ENCODE measurements at places on chromosomes 5 and 9. TPM values are rescaled to one million over a fixed set of nuclear protein-coding genes. Genes with fewer than 3 reads are reported as not detected.

DNA sequence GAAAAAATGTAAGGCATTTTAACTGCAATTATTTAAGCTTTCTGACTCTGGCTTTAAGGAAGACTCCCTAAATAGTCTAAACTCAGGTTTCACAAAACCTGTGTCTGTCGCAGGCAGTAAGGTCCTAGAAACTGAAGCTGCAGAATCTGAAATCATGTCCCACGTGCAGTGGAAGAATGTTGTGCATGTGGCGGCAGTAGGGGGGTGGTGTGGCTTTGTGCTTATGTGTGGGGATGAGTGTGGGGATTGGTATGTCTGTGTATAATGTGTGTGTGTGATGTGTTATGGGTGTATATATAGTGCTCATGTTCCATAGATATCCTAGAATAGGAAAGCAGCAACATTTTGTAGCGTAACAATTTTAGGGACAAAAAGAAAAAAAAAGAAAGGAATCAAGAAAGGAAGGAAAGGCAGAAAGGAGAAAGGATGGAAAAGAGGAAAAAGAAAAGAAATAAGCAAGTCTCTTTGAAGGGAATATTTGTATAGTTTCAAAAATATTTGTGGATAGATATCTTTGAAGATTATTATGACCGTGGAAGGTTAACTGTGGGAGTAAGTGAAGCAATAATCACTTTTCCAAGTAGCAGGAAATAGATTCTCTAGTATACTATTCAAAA lies 6.6 kb downstream of the ANKDD1B start:
- H3K27me3 ChIP-seq = no peaks in the 10 kb centered on the region
- H3K4me1 ChIP-seq = no peaks in the 10 kb centered on the region
- no peak for DNase-seq
- no peaks in the 10 kb centered on the region for H3K36me3 ChIP-seq

The COL27A1 gene
- 0.15 TPM for total RNA-seq

GRCh38 chr5:174337276-174338184 lies 292.0 kb downstream of the NSG2 start:
- no peak overlapping the region for H3K4me3 ChIP-seq
- no peaks in the 10 kb centered on the region for H3K36me3 ChIP-seq
- no peak overlapping the region for H3K27ac ChIP-seq
- H3K27me3 ChIP-seq = peaks cover 18% of the 10 kb centered on the region

The WDR38 gene
- total RNA-seq = not detected

The CCDC192 gene
- not detected for total RNA-seq

The PRUNE2 gene
- total RNA-seq = 0.42 TPM

DNA sequence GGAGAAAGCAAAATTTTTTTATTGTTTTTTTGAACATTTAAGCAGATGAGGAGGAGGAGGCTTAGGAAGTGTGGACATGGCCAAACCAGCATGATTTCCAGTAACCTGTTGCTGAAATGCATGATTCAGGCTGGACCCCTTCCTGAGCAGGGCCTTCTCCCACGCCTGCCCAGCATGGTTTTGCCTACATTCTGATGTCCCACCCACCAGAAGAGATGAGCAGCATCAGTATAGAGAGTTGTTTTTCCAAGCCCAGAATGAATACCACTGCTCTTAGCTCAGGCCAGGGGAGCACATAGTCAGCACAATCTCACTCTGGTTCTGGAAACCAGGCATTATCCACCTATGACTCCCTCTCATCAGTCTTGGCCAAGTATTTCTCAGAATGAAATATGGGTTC lies 90.1 kb downstream of the PAPPA start:
- no peak overlapping the region for H3K4me3 ChIP-seq
- H3K27ac ChIP-seq = no peak overlapping the region
- no peaks in the 10 kb centered on the region for H3K4me1 ChIP-seq
- H3K27me3 ChIP-seq = no peaks in the 10 kb centered on the region
- no peak for DNase-seq

- H3K36me3 ChIP-seq = no peaks in the 10 kb centered on the region
- H3K27ac ChIP-seq = no peak overlapping the region
- peaks cover 2% of the 10 kb centered on the region for H3K27me3 ChIP-seq
- H3K4me1 ChIP-seq = peaks cover 1% of the 10 kb centered on the region
Measured at GRCh38 chr9:33210006-33210715, 29.8 kb upstream of the SPINK4 start.

The RUSC2 gene
- total RNA-seq = 4.0 TPM

DNA sequence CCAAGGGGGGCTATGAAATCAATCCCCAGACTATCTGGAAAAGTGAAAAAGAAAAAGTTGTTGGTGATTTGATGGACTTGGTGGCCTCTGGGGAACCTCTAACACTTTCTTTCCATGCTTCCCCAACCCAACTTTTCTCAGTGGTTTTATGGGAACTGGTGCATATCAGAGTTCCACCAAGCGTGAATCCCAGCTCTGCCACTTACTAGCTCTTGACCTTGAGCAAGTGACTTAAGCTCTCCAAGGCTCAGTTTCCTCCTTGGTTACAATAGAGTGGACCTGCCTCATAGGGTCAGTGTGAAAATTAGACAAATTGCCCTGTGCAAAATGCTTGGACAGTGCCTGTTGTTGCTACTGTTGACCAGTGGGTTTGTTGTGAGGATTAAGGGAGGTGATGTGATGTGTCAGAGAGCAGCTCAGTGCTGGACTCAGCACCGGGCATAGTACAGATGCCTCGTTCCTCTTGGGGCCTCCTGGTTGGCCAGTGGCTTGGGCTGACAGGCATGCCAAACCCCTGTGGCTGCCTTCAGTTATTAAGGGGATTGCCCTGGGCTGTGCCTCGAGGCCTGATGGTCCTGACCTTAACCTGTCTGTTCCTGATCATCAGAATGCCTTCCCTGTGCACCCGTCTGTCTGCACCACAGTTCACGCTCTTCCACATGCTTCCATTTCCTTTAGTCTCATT lies 49.3 kb downstream of the COL15A1 start:
- H3K4me1 ChIP-seq = peaks cover 5% of the 10 kb centered on the region
- H3K27ac ChIP-seq = no peak overlapping the region
- no peak overlapping the region for H3K4me3 ChIP-seq
- peaks cover 14% of the 10 kb centered on the region for H3K27me3 ChIP-seq

DNA sequence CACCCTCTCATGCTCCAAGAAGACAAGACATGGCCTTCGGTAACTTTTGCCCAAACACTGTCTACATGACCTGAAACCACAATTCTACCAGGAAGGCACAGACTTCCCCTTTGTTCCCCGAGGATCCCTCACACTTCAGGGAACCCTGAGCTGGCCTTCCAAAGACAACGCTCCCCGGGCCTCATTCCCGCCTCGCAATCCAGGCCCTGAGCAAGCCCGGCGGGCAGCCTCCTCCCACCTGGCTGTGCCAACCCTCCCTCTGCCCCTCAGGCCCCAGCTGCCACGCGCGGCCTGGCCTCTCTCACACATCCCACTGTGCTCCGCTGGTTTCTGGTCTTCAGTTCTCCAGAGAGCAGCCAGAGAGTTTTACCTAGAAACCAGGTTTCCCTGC lies 7.3 kb downstream of the QSOX2 start:
- H3K36me3 ChIP-seq = peaks cover 4% of the 10 kb centered on the region
- H3K27me3 ChIP-seq = no peaks in the 10 kb centered on the region
- H3K4me3 ChIP-seq = no peak overlapping the region
- no peak for DNase-seq
- peak overlapping the region; percentile 19 for H3K27ac ChIP-seq
- peaks cover 26% of the 10 kb centered on the region for H3K4me1 ChIP-seq

The ADRA1B gene
- total RNA-seq = not detected

The PKD2L2 gene
- not detected for total RNA-seq

DNA sequence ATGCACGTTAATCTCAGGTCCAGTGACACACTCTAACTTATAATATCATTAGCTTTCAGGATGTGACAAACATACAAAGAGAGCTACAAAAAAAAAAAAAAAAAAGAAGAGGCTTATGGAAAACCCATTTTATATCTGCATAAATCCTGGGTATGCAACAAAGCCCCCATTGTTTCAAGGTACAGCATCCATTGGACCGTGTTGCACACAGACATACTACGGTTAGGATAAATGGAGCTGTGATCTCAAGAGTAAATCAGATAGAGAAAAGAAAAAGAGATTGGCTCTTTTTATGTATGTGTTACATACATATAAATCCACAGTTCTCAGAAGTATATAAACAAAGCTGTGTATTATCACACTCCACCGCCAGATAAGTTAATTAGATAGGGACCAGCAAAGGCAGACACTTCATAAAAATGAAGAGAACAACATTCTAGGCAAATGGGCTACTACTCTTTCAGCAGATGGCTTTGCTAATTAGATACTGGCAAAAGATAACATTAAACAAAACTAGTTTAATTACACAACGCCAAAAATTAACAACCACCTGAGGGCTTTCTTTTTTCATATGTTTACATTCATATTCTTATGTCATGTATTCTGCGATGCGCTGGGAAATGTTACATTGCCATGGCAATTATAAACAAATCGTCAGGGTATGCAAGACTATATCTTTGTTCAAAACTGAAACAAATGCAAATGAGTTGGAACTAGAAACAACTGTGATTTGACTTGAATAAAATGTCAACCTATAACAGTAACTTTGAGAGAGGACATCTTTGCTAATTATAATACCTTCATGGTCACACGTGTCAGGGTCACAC lies 304.2 kb downstream of the SEMA5A start:
- H3K36me3 ChIP-seq = no peaks in the 10 kb centered on the region
- H3K27me3 ChIP-seq = peaks cover 2% of the 10 kb centered on the region
- H3K4me3 ChIP-seq = no peak overlapping the region
- no peaks in the 10 kb centered on the region for H3K4me1 ChIP-seq
- DNase-seq = no peak

- H3K27ac ChIP-seq = no peak overlapping the region
- no peaks in the 10 kb centered on the region for H3K36me3 ChIP-seq
- no peak overlapping the region for H3K4me3 ChIP-seq
- no peak for DNase-seq
Measured at GRCh38 chr9:118336250-118336942, 632.2 kb downstream of the TLR4 start.

The PRELID1 gene
- total RNA-seq = 142 TPM

The ROPN1L gene
- total RNA-seq = 4.1 TPM

DNA sequence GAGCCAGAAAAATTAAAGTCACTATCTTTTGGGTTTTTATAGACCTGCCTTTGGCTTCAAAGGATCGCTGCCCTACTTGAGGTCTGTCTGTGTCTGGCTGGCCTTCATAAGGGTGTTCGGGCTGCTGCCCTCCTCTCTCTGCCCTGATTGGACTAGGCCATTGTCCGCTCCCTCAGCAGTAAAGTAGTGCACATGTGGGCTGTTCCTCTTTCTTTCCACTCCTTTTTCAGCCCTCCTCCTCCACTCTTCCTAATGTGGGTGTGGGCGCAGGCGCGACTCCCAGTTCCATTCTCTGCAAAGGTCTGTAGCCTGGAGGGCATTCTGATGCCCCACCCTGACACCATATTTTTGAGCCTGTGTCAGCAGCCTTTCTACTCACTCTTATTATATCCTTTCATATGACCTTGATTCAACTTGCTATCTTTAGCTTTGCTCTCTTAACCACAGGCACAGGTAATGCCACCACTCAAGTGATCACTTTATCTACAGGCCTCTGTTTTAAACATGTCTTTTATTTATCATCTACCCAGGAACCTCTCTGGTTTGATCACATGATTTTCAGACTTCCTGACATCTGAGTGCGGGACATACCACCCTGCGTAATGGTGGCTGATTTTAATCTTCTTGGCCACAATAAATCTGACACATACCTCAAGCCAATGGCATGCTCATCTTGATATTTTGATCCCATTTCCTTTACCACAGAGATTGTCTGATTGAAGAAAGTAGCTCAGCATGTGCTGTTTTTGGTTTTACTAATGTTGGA lies 144.5 kb downstream of the AOPEP start:
- peak; percentile 56 for DNase-seq
- peaks cover 7% of the 10 kb centered on the region for H3K27me3 ChIP-seq
- H3K36me3 ChIP-seq = peaks cover 8% of the 10 kb centered on the region
- peaks cover 36% of the 10 kb centered on the region for H3K4me1 ChIP-seq
- peak overlapping the region; percentile 89 for H3K27ac ChIP-seq

The PCDHGB5 gene
- total RNA-seq = not detected

DNA sequence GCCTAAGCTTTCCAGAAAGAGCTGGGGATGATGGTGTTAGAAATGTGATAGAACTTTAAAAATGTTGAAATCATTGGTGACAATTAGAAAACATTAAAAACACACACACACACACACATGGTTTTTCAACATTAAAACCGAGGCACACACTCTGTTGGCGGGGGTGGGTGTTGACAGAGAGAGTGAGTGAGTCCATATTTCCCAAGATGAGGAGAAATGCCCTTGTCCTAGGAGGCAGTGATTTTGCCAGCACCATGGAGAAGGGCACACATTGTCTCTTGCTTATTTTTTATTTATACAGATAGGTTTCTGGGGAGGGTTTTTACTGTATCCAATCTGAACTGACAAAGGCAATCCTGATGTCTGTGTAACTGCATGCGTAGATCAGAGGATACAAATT lies 152.5 kb downstream of the INSYN2B start:
- no peaks in the 10 kb centered on the region for H3K27me3 ChIP-seq
- H3K27ac ChIP-seq = no peak overlapping the region
- H3K4me3 ChIP-seq = no peak overlapping the region
- H3K36me3 ChIP-seq = peaks cover 29% of the 10 kb centered on the region

GRCh38 chr5:40675396-40676133 lies 4.2 kb upstream of the PTGER4 start:
- peaks cover 5% of the 10 kb centered on the region for H3K36me3 ChIP-seq
- no peak for DNase-seq
- H3K27me3 ChIP-seq = no peaks in the 10 kb centered on the region

The SLC34A1 gene
- total RNA-seq = 0.27 TPM

DNA sequence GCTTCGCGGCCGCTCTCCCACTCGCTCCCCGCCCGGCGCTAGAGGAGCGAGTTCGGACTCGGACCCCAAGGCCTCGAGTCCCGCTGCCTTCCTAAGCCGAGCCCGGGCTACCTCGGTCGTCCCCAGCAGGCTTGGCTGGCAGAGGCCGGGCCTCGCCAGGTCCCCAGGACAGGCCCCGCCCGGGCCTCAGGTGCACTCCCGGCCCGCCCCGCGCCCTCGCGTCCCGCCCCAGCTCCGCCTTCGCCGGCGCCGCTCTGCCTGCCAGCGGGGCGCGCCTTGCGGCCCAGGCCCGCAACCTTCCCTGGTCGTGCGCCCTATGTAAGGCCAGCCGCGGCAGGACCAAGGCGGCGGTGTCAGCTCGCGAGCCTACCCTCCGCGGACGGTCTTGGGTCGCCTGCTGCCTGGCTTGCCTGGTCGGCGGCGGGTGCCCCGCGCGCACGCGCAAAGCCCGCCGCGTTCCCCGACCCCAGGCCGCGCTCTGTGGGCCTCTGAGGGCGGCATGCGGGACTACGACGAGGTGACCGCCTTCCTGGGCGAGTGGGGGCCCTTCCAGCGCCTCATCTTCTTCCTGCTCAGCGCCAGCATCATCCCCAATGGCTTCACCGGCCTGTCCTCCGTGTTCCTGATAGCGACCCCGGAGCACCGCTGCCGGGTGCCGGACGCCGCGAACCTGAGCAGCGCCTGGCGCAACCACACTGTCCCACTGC lies at the start of gene SLC22A5:
Gene SLC22A5 (plus strand): TSS at position 237 of the 707 bp plus-strand sequence. CDS start 263 bp downstream, at position 500.
- H3K27me3 ChIP-seq = no peaks in the 10 kb centered on the region
- no peaks in the 10 kb centered on the region for H3K36me3 ChIP-seq
- DNase-seq = peak; percentile 59
- peaks cover 21% of the 10 kb centered on the region for H3K4me1 ChIP-seq
- peak within 1 kb of the TSS; percentile 71 for H3K27ac ChIP-seq
- peak within 1 kb of the TSS; percentile 62 for H3K4me3 ChIP-seq

Data from activated CD4-positive, alpha-beta T cell treated with anti-CD3 and anti-CD28 coated beads, Interleukin-2, amount 10 ng/mL, durations not matched to agents 7 days and 5 days (primary cell).